ENCODE measurements at places on chromosomes 7 and 10.

GRCh38 chr7:12397671-12398070 is 6.0 kb downstream of the VWDE start:
- DNase-seq, result no peak

DNA sequence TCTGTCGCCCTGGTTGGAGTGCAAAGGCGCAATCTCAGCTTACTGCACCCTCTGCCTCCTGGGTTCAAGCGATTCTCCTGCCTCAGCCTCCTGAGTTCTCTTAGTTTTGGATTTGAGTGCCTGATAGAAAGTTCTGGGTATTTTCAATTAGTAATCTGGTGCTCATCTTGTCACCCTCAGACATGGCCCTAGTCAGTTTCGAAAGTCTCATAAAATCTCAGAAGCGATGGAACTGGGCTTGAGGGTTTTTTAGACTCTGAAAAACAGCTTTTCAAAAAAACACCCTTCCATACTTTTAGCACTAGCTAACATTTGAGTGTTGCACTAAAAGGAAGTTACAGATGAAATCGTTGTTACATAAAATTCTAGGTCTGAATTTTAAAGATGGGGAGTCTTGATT is 9.4 kb upstream of the PIP4K2A start:
- DNase-seq, result no peak

DNA sequence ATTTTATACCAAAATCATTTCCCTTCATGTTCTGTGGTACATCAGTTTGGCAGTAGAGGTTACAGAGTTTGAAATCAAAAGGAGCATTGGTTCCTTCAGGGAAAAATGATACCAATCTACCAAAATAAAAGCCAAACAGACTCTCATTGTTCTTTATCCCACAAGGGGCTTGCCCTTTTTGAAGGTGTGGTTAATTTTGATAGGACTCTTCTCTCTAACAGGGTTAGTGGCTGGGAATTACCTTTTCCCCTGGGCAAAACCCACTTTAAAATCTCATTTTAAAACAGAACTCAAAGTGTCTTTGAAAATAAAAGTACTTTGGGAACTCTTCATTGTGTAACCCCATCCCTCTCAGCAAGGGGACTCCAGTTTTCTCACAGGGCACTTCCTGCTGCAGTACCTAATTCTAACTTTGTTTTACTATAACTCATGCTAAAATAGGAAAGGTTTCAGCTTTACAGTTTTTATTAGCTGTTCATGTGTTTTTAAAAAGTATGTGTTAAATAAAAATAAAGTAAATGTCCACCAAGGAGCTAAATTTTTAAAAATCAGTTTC is 30.6 kb downstream of the SMNDC1 start:
- no peak for DNase-seq

GRCh38 chr7:99699946-99700345 is 20.1 kb upstream of the CYP3A5 start:
- DNase-seq, result no peak

GRCh38 chr10:126080291-126080825 is 184.0 kb downstream of the FANK1 start:
- DNase-seq, result no peak

DNA sequence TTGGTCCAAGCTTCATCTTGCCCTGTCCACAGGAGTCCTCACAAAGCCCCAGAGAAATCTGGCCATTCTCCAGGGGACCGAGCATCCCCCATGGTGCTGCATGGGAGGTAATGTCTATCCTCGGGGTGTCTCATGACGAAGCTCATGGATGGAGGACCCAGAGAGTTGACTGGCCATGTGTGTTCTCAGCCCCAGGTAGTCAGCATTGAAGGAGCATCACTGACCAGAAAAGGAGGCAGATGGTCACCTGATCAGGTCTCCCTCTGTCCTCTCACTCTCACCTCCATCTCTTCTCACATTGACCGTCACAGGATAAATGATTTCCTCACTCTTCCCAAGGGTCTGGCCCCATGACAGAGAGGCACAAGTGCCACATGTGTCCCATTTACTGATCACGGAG is 33.4 kb upstream of the GDF10 start:
- DNase-seq, result no peak

DNA sequence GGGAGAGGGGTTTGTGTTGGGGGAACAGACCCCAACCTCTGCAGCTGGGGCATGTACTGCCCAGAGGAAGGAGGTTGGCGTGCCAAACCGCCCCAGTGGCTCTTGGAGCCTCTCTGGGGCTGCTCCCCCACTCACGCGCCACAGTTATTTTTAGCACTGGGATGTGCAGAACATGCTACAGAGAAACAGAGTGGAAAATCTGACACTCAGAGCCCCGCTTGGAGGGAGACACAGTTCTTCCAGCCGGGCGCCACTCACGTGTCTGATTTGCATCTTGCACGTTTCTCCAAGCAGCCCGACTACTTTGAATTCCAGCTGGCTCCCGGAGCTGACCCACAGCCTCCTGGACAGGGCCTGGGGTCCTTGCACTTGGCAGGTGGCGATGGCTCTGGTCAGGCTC is 182.0 kb downstream of the RPS24 start:
- peak; percentile 40 for DNase-seq

- DNase-seq, result no peak
Observed at GRCh38 chr10:68957284-68957615, 1.3 kb downstream of the DDX21 start.

All from BJ (cell line).